ENCODE measurements at places on chromosomes 12 and 14.

DNA sequence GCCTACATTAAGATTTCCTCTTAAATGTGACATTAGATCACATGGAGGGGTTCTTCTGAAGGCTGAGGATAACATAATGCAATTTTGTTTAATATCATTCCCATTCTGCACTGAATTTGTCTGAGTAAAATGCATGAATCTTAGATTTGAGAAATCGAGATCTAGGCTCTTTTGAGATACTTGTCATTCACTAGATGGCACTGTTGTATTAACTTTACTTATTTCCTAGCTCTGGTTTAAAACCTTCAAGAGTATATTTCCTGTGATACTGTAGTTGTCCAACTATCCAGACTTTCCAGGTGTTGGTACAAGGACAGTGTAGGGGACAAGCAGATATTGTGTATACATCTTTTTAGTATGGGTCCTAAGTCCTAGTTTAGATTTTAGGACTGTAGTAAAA lies 91.7 kb upstream of the SEL1L start:
- no peak for DNase-seq

- peak; percentile 72 for DNase-seq
Observed at GRCh38 chr14:37124614-37125013, 47.8 kb downstream of the SLC25A21 start.

DNA sequence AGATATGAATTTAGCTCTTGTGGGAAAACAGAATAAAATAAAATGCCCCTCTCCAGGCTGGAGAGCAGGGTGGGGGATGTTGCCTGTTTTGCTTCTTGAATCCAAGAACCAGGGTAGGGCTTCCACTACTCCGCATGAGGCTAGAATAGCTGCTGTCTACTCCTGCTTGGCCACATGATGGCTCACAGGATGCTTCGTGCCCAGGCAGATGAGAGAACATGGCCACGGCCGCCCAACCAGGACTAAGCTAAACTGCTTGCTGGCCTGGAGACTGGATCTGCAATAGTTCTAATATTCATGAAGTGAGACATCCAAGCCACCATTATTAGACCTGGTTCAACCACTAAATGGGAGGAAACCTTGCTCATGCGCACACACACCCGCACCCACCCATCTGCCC lies 122.2 kb upstream of the METAP2 start:
- DNase-seq: no peak

DNA sequence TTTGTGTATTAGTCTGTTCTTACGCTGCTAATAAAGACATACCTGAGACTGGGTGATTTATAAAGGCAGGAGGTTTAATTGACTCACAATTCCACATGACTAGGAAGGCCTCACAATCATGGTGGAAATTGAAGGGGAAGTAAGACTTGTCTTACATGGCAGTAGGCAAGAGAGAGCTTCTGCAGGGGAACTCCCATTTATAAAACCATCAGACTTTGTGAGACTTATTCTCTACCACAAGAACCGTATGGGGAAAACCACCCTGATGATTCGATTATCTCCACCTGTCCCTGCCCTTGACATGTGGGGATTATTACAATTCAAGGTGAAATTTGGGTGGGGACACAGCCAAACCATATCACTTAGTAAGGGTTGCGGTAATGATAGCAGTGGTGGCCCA lies 833.1 kb downstream of the FLRT2 start:
- DNase-seq: no peak

- no peak for DNase-seq
Observed at GRCh38 chr12:115002434-115002833, 318.5 kb upstream of the TBX3 start.

GRCh38 chr14:50875359-50876070 lies 3.7 kb downstream of the ABHD12B start:
- DNase-seq: no peak

- DNase-seq: no peak
Observed at GRCh38 chr14:30569216-30569902, 10.4 kb downstream of the G2E3 start.

GRCh38 chr14:90396341-90397339 lies at the start of gene CALM1:
TSS of gene CALM1 (plus strand) at chr14:90397029. CDS start at chr14:90397231, 202 bp downstream.
- peak; percentile 95 for DNase-seq

DNA sequence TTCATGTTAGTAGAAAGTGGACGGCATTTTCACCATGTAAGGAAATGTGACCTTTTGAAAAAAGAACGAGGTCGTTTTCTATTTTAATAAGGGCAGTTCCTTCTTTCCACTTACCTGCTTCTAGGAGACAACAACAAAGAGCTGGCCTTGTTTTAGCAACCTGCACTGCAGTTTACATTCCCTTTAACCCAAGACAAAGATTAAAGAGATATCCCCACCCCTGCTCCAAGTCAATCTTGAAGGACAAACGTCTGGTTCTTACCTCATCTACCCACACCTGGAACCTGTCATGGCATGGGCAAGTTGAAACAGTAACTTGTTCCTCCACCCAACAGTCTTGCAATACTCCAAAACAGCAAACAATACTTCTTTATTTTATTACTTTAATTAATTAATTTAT lies 32.7 kb downstream of the ZCCHC8 start:
- no peak for DNase-seq

DNA sequence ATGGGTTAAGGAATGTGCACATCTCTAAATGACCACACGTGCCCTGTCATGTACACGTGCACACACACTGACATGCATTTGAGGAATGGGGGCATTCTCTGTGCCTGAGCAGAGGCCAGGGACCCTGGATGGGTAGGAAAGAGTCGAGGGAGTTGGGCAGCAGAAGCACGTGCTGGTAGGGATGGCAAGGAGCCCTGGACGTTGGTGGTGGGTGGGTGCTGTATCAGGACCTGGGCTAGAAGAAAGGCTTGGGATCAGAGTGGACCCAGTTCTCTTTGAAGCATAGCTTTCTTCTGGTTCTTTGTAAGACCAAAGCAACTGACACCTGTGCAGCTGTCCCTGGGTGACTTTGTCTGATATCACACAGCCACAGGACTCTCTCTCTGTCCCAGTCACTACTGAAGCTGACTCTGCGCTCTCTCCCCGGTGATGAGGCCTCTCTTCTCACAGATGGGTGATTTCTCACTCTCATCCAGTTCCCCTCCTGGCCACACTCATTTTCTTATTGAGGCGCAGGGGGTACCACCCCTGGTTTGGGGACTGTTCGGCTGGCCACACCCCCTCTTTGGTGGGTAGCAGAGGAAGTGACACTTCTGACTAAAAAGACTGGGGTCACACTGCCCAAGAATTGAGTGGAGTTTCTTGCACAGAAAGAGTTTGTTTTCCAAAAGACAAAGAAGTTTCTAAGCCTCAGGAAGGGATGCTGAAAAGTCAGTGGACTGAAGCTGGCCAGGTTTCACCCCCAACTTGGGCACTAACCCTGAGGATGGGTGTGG lies 171.7 kb upstream of the RTL1 start:
- no peak for DNase-seq

DNA sequence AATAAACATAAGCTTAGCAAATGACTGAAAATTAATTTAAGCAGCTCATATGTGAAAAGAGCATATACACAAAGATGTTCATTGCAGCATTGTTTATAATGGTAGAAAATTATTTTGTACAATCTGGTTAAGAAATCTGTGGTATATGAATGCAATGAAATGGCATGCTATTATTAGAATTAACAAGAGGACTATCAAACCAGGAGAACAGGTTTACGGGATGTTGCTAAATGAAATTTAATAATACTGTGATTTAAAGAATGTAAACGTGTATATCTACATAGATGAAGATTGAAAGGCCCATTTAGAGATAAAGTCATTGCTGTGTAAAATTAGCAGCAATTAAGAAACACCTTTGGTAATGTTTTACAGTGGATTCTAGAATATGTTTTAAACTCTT lies 70.5 kb downstream of the EID3 start:
- DNase-seq: no peak

GRCh38 chr12:110537605-110538409 lies 35.7 kb downstream of the RAD9B start:
- DNase-seq: no peak

DNA sequence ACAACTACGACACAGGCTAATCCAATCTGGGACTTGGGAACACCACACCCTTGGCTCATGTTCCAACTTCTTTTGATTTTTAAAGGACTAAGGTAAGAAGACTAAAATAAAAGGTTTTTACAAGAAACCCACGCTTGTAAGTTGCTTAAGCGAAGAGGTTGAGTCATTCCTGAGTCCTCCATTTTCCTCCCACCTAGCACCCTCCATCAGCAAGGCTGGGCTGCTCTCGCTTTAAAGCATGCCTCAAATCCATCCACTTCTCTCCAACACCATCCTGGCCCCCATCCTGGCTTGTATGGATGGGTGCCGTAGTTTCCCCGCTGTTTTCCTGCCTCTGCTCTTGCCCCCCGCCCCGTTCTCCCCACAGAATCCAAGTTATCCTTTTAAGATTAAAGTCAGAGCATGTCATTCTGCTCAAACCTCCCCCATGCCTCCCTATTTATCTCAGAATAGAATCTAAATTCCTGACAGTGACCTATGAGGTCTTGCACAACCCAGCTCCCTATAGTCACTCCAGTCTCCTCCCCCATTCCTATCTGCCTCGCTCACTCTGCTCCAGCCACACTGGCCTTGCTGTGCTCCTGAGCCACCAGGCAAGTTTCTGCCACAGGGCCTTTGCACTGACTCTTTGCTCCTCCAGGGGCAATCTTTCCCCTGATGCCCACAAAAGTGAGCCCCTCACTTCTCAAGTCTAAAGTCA lies 34.5 kb downstream of the SCARB1 start:
- peak; percentile 68 for DNase-seq

- peak; percentile 57 for DNase-seq
Observed at GRCh38 chr14:75044322-75044721, 6.9 kb downstream of the MLH3 start.

DNA sequence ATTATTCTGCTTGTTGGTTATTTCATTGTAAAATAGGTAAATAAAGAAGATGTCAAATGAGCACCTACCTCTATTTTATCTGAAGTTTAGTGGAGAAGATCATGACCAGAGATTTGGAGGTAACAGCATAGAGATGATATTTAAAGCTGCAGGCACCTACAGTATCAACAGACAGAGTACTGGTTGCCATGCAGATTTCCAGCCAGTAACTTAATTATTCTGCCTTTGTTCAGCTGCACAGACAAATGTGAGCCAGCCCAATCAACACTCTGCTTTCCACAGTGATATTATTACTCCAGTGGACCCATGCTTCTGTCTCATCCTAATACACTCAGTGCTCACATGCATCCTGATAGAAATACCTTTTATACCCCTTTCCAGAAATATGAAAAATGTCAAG lies 348.5 kb upstream of the RGS6 start:
- DNase-seq: no peak

- DNase-seq: no peak
Observed at GRCh38 chr14:85063747-85064146, 466.2 kb upstream of the FLRT2 start.

DNA sequence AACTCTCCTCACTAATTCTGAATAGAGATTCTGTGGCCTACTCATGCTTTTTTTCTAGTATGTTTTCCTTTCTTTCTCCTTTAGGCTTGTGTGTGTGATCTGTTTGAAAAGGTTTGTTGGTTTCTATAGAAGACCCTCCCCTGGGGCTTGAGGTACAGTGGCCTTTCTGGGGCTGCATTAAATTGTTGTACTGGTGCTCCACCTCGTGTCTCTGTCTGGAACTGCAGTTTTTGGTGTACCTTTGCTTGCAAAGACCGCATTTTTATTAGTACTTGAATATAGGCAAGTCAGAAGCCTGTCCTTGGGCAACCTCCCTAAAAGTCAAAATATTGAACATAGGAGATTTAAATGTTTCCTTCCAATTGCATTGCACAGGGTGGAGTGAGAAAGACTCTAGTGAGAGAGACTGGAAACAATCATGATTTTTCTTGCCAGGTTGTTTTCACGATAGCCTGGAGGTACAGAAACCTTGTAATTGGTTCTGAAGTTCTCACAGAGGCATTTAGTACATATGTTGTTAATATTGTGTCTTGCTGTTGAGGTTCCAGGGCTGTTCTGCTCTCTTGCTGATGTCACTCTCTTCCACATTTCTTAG lies 39.0 kb downstream of the SLCO1B1 start:
- DNase-seq: peak; percentile 13

- no peak for DNase-seq
Observed at GRCh38 chr14:83347874-83348273, 1814.2 kb upstream of the SEL1L start.

DNA sequence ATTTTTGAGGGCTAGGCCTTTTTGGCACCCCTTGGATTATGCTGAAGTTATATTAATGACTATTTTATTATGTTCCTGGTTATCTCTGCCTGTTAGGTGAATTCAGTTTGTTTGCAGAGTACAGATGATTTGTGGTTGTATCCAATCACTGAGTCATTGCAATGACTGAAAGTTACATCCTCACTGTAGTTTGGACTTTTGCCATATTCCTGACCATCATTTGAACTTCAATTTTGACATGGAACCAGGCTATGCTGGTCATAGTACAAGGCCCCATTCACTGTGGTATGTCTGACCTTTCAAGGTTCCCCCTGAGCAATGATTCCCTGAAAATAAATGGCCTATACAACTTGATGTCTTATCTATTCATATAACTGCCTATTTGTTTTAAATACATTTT lies 621.0 kb downstream of the CCER1 start:
- DNase-seq: no peak

GRCh38 chr12:123715195-123715594 lies 3.0 kb downstream of the ATP6V0A2 start:
- no peak for DNase-seq

DNA sequence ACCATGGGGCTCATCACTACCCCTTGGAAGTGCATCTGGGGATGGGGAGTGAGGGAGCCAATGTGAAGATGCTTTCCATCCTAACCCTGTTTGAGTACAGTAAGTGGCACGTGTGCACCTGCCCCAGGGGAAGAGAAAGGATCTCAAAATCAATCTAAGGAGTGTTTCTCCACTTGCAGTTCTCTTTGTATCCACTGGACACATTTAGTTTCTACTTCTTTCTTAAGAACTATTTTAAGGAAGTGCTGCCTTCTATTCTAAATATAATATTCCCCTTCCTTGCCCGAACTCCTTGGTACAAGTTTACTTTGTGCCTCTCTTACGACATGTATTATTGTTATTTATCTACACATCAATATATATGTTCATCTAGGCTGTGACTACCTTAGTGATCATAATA lies 73.8 kb downstream of the TTC6 start:
- no peak for DNase-seq

GRCh38 chr14:94448071-94448808 lies 4.4 kb downstream of the SERPINA11 start:
- no peak for DNase-seq

DNA sequence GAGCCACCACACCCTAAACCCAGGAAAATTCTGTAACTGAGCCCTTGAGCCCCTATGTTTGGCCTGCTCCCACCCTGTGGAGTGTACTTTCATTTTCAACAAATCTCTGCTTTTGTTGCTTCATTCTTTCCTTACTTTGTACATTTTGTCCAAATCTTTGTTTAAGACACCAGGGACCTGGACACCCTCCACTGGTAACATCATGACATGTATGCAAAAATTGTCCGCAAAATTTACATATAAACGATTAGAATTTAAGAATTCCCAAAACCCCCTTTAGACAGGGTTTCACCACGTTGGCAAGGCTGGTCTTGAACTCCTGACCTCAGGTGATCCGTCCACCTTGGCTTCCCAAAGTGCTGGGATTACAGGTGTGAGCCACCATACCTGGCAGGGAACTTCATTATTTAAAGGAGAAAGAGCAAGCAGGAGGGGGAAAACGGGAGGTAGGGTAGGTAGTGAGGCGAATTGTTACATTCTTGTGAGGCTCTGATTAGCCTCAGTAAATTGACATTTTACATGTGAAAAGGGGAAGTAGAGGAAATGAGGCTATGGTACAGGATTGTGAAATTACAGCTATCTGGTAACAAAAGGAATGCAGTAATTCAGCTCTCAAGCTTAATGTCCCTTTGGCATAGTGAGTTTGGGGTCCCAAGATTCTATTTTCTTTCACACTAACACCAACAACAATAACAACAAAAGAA lies 27.6 kb downstream of the TUBA1A start:
- DNase-seq: no peak

- peak; percentile 16 for DNase-seq
Observed at GRCh38 chr12:101563212-101563611, 31.6 kb upstream of the MYBPC1 start.
